ENCODE measurements at places on chromosomes 7 and 10.

GRCh38 chr10:110597476-110597875, 30.0 kb downstream of the SMC3 start:
- DNase-seq: no peak

GRCh38 chr7:3332308-3332707, 31.3 kb downstream of the SDK1 start:
- no peak for DNase-seq

DNA sequence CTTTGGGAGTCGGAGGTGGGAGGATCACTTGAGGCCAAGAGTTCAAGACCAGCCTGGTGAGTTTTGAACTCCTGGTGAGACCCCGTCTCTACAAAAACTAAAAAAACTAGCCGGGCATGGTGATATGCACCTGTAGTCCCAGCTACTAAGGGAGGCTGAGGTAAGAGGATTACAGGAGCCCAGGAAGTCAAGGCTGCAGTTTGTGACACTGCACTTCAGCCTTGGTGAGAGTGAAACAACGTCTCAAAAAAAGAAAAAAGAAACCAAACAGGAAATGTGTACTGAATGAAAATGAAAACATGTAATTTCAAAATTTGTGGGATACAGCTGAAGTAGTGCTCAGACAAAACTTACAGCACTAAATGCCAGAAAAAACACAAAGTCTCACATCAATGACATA, 7.6 kb downstream of the ARHGAP12 start:
- DNase-seq: no peak

DNA sequence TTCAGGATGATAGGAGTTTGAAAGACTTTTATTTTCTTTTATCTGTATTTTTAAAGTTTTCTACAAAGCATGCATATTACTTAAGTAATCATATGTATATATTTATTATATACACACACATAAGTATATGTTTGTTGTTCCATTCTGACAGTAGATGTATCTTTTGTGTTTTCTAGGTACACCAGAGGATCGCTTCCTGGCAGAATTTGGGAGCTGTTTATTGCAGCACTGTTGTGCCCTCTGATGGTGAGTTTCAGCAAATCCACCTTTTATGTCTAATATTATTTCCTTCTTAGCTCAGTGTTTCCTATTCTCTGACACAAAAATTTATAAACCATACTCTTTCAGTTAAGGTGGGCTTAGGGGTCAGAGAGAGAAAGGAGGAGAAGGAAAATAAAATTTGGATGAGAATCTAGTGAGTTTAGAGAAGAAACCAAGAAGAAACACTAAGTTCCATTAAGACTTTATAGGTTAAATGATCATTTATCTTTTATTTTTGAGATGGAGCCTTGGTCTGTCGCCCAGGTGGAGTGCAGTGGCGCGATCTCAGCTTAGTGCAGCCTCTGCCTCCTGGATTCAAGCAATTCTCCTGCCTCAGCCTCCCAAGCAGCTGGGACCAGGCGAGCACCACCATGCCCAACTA, 59.2 kb upstream of the OIT3 start:
- DNase-seq: no peak
